ENCODE measurements at places on chromosomes 3 and 15. TPM values are rescaled to one million over a fixed set of nuclear protein-coding genes. Genes with fewer than 3 reads are reported as not detected.

DNA sequence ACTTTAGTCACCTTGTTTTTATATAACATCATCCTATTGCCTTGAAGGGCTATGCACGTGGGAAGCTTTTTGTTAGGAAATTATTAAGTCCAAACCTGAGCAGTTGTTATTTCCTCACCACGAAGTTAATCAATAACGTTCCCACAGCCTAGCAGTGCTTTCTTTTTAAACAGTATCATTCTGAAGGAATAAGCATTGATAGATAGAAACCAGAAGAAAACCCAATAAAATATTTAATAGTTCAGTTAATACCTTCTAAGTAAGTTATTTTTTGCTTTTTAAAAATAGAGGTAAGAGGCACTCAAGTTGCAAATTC is 149.3 kb downstream of the KCNMB2 start:
- H3K27ac ChIP-seq, result no peak overlapping the region
- no peaks in the 10 kb centered on the region for H3K4me1 ChIP-seq
- no peak overlapping the region for H3K4me3 ChIP-seq
- H3K36me3 ChIP-seq, result no peaks in the 10 kb centered on the region

GRCh38 chr3:97417-98258 is 98.9 kb upstream of the CHL1 start:
- no peaks in the 10 kb centered on the region for H3K36me3 ChIP-seq
- no peak for DNase-seq
- no peaks in the 10 kb centered on the region for H3K4me1 ChIP-seq
- peaks cover 3% of the 10 kb centered on the region for H3K27me3 ChIP-seq
- no peak overlapping the region for H3K4me3 ChIP-seq

GRCh38 chr3:42693530-42693930 is 8.2 kb downstream of the KLHL40 start:
- peaks cover 1% of the 10 kb centered on the region for H3K4me1 ChIP-seq
- no peaks in the 10 kb centered on the region for H3K36me3 ChIP-seq
- H3K4me3 ChIP-seq, result no peak overlapping the region
- no peak overlapping the region for H3K27ac ChIP-seq
- no peak for DNase-seq

XIRP1 gene
- total RNA-seq, result 0.67 TPM

GRM7 gene
- 1.3 TPM for total RNA-seq

AEN gene
- total RNA-seq, result 4.2 TPM

DNA sequence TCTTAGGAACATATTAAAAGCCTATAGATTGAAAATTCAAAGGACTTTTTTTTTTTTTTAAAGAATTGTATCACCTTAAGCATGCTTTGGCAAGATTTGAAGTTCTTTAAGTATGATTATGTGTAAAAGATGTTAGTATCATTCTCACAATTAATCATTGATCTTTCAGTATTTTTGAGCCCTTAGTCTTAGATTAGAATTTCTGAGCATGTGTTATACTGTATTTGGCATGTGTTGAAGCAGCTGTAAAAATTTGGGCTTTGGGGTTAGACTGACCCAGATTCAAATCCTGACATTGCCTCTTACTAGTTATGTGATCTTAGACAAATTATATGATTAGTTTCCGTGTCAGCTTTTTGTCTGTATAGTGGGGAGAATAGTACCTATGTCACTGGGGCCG is 6.3 kb downstream of the OXSR1 start:
- H3K27me3 ChIP-seq, result no peaks in the 10 kb centered on the region
- H3K36me3 ChIP-seq, result no peaks in the 10 kb centered on the region
- H3K4me3 ChIP-seq, result no peak overlapping the region
- no peak overlapping the region for H3K27ac ChIP-seq
- DNase-seq, result no peak

GRCh38 chr3:71048948-71049347 is 534.6 kb downstream of the FOXP1 start:
- no peak overlapping the region for H3K4me3 ChIP-seq
- no peaks in the 10 kb centered on the region for H3K27me3 ChIP-seq
- no peak for DNase-seq

LRRC2 gene
- total RNA-seq, result 1.1 TPM

DNA sequence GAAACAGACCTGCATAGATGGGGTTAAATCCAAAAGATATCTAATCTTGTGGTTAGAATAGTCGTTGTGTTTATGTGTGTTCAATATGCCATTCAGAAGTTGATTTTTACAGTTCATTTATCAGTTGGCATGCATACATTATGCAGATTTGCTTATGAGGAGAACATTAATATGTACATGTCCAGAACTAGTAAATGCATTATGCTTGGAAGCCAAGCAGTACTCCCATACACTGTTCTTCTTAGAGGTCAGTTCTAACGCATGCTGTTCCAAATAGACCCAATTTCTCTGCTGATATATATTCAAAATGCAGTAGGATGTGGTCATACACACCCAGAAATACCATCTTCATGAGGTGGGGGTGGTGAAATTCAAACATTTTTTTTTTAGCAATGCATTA is 956 bp downstream of the FGF12 start:
- peaks cover 2% of the 10 kb centered on the region for H3K27me3 ChIP-seq
- DNase-seq, result no peak
- H3K27ac ChIP-seq, result peak overlapping the region; percentile 70
- H3K36me3 ChIP-seq, result no peaks in the 10 kb centered on the region
- H3K4me3 ChIP-seq, result no peak overlapping the region

DNA sequence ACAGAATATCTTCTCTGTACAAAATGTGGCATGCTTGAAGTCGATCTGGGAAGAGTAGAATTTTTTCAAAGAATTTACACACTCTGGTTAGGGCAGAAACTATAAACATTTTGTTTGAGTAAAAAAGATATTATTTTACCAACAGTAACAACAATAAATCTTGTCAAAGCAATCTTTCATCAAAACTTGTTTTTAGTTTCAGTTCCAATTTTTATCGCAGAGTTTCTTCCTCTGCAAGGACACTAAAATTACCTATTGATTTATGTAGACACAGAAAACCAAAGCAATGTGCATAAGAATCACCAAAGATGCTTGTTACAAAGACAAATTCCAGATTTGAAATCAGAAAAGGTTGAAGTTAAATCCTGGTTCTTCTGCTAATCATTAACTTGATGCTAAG is 61.9 kb downstream of the CGGBP1 start:
- H3K27ac ChIP-seq, result no peak overlapping the region
- no peak for DNase-seq
- H3K4me1 ChIP-seq, result no peaks in the 10 kb centered on the region
- no peak overlapping the region for H3K4me3 ChIP-seq

DNAH12 gene
- total RNA-seq, result 37.8 TPM

FEZF2 gene
- not detected for total RNA-seq
